ENCODE measurements at places on chromosomes 5 and 9.

GRCh38 chr9:14511452-14511851, 181.8 kb downstream of the ZDHHC21 start:
- DNase-seq, result no peak

DNA sequence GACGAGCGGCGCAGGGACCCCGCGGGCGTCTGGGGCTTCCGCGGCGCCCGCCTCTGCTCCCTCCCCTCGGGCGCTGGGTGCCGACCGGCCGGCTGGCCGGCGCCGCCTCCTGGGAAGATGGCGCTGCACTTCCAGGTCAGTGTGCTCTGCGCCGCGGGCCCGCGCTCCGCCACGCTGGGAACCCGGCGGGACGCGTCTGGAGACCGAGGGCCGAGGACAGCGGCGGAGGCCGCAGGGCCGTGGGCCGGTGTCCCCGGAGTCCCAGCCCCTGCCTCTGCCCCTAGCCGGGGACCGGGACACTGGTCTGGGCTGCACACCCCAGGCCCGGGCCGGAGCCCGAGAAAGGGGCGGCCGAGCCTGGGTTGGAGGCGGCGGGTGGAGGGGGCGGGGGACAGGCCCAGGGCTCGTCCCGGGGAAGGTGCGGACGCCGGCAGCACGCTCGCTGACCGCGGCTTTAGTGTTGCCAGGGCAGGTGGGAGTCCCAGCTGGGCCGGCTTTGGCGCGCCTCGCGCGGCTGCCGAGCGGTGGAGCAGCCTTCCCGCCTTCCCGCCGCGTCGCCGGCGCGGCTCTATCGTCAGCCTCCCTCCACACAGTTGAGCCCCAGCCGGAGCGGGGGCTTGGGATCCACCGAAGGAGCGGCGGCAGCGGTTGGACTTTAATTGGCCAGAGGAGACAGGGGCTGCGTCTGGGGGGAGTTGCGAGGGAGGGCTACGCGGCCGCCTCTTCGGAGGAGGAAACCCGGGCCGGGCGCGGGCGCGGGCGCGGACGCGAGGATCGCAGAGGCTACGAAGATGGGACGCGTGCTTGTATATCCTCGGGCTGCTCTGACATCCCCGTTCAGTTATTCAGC, at the start of gene RANBP17:
RANBP17 (plus strand) TSS at position 102 of the 850 bp plus-strand sequence.
- peak; percentile 11 for DNase-seq

GRCh38 chr5:124952079-124952478, 205.6 kb upstream of the ZNF608 start:
- DNase-seq, result no peak

GRCh38 chr9:127106466-127106855, 16.0 kb downstream of the ANGPTL2 start:
- DNase-seq, result no peak

DNA sequence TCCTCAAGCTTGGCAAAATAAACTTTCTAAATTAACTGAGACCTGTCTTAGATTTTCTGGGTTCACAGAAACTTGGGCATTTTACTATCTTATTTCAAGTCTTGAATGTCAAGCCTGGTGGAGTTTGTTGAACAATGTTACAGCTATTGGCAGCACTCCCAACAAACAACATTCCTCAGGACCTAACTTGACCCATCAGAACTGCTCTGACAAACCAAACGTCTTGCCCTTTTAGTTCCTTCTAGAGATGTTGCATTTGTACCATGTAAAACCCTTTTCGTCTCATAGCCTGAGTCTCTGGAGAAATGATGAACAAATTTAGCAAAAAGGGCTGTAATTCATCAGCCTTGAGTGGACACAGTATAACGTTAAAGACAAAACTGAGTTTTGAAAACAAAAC, 51.1 kb downstream of the GNA14 start:
- no peak for DNase-seq

GRCh38 chr5:38793099-38793498, 52.7 kb upstream of the OSMR start:
- no peak for DNase-seq

DNA sequence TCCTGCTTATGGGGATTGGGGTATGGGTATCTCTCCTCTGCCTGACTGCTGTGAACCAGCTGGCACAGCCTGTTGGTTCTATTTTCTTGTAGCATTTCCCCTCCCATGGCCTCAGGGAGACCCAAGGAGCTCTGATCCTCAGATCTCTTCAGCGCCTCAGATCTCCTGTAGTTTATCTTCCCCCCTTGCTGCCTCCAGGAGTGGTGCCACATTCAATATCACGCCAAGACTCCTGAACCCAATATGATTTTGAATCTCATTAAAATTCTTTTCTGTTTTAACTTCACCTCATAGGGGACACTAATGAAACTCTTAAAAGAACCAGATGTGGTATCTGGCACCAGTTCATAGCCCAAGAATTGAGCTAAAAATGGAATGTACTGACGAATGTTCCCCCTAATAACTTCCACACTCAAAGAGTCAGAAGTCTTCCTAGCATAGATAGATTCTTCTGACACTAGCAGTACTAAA, 59.6 kb upstream of the LIFR start:
- no peak for DNase-seq

DNA sequence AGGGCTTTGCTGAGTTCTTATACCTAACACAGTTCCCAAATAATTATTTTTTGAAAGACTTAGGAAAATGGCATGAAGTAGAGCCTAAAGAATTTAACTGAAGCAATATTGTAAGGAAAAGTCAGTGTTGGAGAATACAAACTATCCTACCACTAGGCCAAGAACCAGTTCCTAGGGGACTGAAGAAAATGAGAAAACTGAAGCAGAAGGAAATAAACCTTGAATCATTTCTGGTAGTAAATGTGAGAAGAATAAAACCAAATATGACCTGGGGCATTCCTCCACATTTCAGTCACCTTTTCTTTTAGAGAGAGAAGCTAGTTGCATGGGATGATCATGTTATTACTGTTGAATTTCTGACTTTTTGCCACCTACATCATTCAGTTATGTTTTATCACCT, 1393.9 kb upstream of the C9orf72 start:
- no peak for DNase-seq

- DNase-seq, result no peak
Measured at GRCh38 chr9:19146441-19147024, 19.2 kb upstream of the PLIN2 start.

- DNase-seq, result no peak
Measured at GRCh38 chr5:178673801-178674295, 47.0 kb upstream of the CLK4 start.

Measured in midbrain (tissue), 1 donor.